ENCODE measurements at places on chromosomes 3 and 15.

DNA sequence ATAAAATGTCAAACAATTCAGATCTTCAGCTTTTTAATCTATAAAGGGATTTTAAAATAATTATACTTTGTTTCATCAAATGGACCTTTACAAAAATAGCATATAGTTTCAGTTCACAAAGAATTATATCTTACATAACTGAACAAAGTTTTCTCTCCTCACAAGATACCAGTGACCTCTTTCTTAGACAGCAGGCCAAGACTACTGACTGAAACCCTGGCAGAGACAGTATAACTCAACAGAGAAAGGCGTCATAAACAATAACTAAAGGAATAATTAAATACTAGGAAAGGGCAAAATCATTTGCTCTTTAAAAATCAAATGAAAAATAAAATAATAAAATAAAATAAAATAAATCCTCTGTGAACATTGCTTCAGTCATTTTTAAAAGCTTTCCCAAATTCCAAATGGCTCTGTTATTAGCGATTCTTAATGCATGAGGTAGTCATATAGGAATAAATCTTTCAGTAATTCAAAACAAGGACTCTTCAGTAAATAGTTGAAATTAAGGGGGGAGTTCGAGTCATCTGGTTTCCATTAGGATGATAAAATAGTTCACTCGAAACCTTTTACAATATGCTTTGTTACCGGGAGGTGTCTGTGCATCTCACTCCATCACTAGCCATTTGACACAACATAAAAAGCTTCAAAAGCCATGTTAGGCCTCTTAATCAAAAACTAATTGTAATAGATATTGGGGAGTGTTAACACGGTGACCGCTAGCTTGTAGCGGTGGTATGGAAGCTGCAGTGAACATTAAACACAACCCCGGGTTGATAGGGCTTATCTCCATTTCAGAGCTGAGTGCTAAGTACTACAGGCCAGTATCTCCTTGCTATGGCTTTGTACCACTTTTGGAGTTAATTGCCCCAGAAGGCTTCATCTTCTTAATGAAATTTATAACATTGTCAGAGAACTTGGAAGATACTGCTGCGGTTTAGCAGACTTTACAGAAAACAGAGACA, 142.9 kb upstream of the NR2F2 start:
- no peak for DNase-seq

GRCh38 chr3:194003114-194004057, 132.6 kb upstream of the HES1 start:
- peak; percentile 70 for DNase-seq

DNA sequence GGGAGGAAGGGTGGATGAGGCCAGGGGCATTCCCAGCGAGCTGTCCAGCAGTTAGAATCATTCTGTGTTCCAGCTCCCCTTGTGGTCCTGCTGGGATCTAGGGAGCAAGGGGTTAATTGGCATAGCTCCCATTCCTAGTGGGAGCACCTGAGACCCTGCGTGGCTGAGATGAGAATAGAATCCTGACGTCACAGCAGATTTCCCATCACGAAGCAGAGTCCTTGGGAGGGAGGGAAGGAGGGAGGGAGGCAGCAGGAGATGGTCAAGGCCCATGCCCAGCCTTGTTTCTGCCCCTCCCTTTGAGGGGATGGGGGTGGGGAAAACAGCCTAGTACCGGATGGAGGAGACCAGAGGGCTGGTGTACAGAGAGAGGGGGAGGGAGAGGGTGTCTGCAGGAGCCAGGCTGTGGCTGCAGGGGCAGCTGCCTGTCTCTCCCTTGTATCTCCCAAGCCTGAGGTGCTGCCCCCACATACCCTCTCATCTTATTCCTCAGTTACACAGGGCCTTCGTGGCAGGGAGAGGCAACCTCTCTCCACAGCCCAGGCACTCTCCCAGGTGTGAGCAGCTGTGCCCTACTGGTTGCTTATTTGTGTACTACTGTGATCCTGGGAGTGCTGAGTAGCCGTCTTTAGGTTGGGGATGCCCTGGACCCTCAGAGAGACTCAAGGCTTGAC, 5.4 kb downstream of the TYRO3 start:
- DNase-seq, result peak; percentile 67

DNA sequence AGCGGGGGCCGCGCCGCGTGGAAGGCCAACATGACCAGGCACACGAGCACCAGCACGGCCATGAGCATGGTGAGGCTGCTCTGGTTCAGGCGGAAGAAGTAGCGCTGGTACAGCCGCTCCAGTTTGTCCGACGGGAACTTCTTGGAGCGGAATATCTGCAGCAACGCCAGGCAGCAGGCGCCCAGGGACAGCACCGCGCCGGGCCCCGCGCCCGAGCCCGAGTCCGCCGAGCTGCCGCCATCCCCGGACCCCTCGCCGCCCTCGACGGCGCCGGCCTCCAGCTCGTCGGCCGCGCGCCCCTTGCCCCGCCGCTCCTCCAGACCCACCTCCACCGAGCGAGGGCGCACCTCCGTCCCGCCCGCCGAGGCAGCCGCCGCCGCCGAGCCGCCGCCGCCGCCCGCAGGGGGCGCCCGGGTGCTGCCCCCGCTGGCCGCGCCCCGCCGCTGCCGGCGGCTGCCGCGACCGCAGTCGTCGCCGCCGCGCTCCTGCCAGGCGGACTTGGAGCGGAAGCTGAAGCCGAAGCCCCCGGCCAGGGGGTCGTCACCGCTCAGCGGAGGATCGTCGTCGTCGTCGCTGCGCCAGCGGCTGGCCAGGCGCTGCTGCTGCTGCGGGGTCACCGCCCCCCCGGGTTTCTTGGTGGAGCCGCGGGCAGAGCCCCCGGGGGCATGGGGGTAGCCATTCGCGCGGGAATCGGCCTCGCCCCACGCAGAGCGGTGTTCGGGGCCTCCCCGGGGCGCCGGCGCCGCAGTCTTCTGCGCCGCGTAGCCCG, 957 bp downstream of the ADCY5 start:
- no peak for DNase-seq

DNA sequence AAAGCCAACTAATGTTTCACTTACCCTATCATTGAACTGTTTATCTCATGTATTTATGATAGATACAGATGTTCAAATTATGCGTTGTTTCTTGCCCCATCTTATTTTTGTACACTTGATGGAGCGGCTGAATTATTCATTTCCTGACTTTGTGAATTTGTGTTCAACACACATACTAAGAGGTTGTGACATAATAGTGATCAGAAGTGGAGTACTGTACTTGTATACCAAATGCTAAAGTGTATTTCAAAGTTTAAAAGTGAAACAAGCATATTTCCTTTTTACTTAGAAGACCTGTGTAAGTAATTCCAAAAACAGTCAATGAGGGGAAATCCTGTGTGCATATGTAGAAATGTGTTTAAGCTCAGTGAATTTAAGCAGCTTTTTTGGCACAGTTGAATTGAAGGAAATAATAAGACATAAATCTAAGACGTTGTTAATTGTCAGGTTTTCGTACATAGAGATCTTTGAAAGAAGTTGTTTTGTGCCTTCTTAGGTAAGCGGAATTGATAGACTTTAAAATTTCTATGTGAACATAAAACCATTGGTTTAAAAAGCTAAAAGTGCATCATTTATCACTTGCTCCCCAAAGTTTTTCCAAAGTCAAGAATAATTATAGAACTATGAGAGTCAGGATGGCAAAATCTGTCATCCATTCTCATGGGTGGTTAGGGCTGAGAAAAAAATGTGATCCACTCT, 1.9 kb downstream of the NFKBIZ start:
- no peak for DNase-seq

DNA sequence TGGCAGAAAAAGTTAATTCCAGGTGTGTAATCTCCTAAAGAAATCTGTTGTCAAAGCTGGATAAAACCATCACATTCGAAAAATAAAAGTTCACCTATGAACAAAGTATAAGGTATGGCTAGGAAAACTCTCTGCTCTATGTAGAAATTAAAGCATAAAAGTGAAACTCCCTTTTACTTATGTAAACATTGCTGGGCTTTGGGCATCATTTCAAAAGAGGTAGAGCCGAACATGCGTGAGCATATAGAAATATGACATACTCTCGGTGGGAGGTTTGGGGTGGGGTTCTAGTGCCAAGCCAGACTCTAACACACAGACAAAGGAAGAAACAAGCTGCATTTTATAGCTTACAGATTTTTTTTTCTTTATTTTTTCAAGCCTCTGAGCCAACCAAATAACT, 306.8 kb upstream of the ATP11B start:
- no peak for DNase-seq

GRCh38 chr3:46557814-46558183, 8.3 kb downstream of the LRRC2 start:
- DNase-seq, result no peak

DNA sequence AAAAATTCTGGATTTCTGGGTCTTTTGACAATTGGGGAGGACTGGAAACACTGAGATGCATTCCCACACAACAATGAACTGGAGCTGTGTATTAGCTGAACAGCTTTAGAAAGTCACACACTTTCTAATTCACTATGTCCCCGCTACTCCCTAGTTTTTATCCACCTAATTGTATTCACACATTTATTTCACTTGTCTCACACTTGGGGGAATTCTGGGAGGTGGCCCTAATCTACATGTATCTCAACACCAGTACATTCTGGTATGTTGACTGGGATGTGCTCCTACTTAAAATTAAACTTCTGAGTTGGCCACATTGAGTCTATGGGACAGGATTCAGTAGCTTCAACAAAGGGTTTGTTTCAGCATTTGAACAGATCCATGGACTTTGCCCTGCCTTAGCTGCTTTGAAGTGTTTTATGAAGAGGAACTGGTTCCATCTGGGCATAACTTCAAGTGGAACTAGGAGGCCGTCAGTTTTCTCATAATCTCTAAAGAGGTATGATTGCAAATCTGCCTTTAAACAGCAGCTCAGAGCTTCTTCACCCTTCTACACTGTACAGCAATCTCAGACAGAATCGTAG, 106.5 kb upstream of the CMC1 start:
- DNase-seq, result no peak

- no peak for DNase-seq
Measured at GRCh38 chr3:31704591-31705179, 172.0 kb downstream of the STT3B start.

DNA sequence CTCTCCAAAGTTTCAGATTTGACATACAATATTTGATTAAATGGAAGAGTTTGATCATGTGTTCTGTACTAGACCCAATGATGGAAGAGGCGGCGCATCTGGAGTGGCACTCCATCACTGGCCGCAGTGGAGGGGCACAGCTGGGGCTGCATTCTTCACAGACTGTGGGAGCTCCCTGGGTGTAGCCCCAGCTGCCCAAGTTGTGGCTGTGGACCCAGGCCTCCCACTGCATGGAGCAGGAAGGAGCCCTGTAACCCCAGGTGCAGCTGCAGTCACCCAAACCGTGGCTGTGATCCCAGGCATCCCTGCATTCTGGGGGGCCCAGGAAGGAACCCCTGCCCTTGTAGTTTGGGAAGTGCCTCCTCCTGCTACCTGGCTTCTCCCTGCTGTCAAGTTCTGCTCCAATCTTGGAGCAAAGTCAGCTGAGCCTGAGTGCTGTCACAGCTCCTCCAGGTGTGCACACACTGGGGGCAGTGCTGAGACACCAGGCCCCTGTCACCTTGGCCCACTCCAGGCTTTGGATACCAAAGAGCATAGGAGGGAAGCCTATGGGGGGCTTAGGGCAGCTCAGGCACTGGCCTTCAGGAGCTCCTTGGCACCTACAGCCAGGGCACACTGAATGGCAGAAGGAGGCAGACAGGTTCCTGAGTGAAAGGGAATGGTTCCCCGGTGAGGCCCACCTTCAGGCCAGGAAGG, 651.9 kb upstream of the BCHE start:
- no peak for DNase-seq

DNA sequence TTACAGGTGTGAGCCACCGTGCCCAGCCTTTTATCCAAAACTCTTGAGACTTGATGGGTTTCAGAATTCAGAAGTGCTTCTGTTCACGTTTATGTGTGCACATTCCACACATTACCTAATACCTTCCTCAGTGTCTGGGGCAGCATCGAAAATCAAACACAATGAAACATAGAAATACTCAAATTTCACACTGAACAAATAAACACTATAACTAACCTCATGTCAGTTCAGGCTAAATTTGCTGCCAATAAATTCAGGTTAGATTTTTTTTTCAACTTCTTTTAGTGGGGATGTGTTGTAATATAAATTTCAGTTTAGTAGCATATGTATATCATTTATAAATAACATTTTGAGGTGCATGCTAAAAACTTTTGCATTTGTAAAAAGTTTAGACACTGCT, 2.8 kb downstream of the EIF2AK4 start:
- DNase-seq, result no peak

GRCh38 chr15:99845009-99845408, 111.8 kb upstream of the LYSMD4 start:
- DNase-seq, result no peak
